Daoy (cell line): ENCODE measurements at places on chromosomes 2 and 18.

DNA sequence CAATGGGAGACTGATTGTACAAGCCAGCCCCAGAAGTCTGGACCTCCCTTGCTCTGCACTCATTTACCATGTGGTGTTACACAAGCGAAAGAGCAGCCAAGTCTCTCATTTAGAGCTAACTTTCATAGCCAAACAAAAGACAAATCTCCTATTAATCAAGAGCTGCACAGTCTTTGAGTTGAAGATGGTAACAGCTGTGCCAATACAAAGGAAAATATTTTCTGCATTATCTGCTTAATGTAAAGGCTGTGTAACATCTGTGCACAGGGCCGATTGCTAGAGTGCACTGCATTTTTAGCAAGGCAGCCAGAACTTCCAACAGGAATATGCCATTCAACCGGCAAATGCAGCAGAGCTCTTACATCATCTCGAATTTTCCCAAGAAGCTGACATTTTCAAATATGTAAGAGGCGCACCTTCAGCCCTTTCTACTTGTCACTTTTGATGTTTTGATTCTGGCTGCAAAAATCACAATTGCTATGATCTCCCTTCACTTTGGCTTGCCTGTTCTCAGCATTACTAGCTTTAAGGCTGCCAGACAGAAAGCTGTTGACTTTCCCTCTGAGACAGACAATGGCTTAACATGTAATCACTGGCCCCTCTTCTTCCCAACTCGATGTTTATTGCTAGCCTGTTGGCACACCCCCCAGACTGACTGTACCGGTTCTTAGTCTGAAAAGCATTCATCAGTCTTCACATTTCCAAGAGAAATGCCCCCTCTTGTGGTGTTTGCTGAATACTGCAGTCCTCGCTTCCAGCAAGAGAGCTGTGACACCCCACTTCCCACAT, 96.9 kb upstream of the TANK start:
- peak; percentile 67 for DNase-seq

DNA sequence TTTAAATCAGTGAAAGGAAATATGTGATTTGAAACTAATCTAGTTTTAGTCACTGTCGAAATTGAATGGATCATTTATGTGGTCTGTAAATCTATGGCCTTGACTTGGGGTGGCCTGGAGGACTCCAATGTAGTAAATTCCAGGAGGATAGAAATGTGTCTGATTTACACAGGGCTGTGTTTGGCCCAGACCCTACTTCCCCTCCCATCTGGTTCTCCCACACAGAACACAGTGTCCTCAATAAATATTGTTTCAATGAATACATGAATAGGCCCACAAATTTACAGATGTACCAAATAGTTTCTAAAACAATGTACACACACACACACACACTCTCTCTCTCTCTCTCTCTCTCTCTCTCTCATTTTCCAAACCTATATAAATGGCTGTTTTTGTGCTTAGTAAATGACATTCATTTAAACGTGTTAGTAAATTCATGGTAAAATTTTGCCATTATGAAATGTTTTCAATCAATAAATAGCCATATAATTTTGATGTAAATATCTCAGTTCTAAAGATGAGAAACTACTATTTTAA, 1.9 kb downstream of the CCDC68 start:
- DNase-seq = no peak

- DNase-seq = no peak
These were observed 25.6 kb upstream of the CXXC1 start for GRCh38 chr18:50313031-50313607.

DNA sequence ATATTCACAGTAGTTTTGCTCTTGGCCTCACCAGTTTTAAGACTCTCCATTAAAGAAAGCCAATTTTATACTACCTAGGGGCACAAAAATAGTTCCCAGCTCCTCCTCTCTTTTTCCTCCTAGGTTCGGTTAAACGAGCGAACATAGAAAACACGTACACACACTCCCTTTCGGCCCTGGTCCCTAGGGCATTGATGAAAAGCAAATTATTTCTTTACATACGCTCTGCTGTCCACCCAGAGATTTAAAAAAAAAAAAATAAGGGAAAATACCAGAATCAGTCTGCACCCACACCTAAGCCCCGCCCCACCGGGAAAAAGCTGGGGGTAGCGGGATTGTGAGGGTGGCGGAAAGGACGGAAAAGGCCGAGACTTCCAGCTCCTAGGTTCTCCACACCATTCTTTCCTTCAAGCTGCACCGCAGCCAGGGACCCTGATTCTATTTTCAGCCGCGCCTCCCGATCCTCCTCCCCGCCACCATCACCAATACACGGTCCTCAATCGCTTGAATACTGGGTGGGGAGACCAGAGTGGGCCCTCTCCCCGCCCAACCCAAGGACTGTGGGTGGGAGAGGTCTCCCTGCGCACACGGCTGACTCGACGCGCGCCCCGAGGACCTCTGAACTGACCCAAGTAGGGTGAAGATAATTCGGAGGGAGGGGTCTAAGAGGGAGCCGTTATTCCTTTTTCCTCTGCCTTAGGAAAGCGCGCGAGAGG, 769 bp downstream of the ATF2 start:
- peak; percentile 54 for DNase-seq

DNA sequence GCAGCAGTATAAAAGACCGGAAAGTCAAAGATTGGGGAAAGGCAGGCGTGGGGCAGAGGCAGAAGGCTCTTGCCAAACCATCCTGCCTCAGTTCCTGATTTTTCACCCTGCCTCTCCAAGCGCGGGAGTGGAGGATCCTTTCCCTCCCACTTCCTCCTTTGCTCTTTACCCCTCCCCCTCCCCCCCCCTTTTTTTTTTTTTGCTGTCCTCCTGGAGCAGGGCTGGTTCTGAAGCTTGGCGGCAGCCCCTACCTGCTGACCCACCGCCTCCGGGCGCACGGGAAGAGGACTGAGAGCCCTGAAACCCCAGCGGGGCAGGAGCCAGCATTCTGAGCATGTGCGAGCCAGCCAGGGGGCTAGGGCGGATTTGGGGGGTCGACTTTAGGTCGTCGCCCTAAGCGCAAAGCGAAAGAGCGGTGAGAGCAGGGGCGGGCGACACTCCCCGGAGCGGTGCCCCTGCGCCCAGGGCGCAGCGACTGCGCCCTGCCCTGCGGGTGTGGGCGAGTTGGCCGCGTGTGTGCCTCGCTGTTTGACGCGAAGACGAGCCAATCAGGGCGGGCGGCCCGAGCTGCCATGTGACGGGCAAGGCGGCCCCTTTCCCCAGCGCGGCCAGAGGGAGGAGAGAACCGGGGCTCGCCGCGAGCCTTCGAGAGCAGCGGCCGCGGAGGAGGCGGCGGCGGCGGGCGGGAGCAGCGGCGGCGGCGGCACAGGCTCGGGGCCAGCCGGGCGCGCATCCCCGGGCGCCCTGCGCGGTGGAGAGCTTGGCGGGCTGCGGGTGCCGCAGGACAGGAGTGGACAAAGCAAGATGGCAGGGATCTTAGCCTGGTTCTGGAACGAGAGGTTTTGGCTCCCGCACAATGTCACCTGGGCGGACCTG, at the start of gene CERS6:
TSS of gene CERS6 (plus strand) at position 628 of the 876 bp plus-strand sequence. CDS start at position 805, 177 bp downstream.
- DNase-seq = peak; percentile 97

DNA sequence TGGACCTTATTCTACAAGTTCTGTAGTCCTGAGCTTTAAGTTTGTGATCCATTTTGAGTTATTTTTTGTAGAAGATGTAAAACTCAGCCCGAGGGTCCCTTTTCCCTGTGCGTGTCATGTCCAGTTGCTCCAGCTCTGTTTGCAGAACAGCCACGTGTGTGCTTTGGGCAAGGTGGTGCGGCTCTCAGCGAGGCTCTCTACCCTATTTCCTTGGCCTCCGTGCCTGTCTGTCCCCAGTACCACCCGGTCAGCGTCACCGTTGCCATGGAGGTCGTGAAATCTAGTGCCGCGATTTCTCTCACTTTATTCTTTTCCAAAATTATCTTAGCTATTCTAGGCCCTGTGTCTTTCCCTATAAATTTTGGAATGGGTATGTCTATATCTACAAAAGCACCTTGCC, 141.0 kb upstream of the CTDP1 start:
- no peak for DNase-seq

DNA sequence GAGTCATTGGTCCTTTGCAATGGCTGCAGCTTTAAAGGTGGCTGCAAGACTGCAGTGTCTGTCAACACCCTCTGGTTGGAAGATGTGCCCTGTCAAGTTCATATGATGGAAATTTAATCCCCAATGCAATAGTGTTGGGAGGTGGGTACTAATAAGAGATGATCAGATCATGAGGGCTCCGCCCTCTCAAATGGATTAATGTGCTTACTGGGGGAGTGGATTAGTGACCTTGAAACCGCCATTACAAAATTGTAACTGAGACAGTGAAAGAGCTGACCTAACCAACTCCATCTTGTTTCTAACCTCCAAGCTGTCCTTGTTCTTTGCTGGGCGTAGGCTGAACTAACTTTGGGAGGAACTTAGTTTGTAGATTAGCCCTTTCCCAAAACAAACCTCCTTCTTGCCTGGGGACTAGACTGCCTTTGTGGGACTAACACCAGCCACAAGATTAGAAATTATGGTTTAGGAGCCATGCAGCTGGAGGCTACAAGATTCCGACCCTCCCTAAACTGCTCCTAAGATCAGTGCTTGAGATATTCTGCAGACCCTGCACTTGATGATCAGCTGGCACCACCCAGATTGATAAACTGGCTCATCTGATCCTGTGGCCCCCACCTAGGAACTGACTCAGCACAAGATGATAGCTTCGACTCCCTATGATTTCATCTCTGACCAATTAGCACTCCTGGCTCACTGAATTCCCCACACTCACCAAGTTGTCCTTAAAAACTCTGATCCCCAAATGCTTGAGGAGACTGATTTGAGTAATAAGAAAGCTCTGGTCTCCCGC, 13.7 kb downstream of the MYCN start:
- no peak for DNase-seq

DNA sequence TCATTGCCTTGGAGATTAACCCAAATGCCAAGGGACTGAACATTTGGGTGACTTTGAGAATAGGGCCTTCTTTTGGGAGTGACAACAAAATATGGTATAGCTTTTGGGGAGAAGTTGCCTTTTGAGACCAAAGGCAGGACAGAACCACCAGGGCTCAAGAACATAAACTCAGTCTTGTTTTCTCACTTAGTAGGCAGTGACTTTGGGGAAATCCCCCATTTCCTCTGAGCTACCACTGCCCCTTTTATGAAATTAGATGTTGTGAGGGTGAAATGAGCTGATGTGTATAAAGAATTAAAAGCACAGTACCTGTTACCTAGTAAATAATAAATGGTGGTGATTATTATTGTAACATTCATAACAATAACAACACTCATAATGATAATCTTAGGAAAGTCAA, 36.5 kb downstream of the GPD2 start:
- no peak for DNase-seq

DNA sequence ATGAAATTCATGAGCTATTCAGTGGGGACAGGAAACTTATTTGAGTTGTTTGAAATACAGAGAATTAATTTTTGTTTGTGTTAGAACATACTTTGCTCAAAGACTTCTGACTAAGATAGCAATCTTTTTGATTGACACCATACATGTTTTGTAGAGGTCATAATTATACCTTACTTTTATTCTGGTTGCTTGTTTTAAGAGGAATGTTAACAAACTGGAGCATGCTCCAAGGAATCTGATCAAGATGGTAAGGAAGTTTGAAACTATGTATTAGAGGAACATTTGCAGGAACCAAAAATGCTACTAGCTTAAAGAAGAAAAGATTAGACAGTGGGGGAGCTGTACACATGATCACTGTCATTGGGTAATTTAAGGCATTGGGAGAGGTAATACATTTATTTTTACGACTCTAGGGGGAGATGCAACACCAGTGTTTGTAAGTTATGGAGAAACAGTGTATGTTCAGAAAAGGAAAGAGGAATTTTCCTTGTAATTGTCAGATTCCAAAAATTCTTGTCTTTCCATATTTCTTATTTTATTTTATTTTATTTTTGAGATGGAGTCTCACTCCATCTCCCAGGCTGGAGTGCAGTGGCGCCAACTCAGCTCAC, 8.0 kb downstream of the AGFG1 start:
- no peak for DNase-seq

DNA sequence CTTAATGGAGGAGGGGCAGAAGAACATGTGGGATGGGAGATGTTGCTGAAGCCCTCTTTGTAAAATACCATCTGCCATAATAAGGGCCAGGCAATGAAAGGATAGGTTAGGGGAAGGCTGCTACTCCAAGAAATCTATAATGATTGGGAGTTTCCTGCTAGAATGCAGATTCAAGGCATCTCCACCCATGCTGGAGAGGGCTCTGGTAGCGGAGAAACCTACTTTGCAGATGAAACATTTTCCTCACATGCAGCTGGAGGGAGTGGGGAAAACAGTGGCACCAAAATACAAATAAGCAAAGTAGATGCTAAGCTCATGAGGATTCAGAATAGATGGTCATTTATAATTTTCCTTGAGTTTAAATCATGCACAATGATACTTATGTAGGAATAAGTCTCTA, 82.3 kb upstream of the GCFC2 start:
- no peak for DNase-seq

GRCh38 chr18:46601141-46601805, 55.7 kb downstream of the LOXHD1 start:
- no peak for DNase-seq

DNA sequence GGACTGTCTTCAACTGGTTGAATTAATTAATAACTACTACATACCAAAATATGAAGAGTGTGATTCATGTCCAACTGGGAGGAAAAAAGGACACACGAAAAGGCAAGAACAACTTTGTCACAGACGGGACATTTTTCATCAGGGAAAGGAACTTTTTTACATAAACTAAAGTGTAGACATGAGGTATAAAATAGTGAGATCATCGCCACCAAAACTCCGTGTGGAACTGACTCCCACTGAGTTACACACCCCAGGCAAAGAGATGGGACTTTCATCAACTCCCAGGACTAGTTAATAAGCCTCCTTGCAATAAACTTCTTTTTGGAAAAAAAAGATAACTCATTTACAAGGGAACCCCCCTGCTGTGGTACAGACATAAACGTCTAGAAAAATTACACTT, 12.9 kb upstream of the NMI start:
- DNase-seq = no peak

DNA sequence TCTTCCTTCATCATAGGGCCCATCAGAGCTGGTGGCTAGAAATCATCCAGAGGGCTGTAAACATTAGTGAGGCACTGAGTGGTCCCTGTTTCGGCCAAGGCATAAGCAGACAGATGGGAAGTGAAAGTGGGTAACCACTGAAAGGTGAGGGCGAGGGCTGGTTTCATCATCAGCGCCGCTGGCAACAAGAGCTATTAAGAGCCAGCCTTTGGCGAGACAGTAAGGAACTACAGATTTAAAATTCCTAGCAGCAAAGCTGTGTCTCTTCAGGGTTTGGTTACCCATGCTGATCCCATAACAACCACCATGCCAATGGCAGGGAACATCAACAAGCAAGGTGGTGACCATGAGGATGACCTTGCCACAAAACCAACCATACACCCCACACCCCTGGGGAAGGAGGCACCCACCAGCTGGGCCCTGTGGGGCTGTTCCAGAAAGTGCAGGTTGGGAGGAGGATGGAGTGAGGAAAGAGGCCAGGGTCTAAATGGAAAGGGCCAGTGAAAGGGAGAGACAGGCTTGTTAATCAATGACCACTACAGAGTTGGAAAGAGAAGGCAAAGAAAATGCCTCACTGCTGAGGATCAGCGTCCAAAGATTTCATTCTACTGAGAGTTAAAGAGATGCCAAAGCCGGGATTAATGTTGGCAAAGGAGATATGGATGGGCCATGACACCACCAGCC, 9.0 kb upstream of the SLC20A1 start:
- no peak for DNase-seq

- no peak for DNase-seq
These were observed 220.2 kb downstream of the GCA start for GRCh38 chr2:162564140-162564539.

GRCh38 chr2:31140151-31140550, 1.9 kb upstream of the GALNT14 start:
- no peak for DNase-seq

- DNase-seq = peak; percentile 85
These were observed 410 bp upstream of the TGIF1 start for GRCh38 chr18:3449512-3450011.

GRCh38 chr2:144328938-144329337, 191.0 kb downstream of the ZEB2 start:
- no peak for DNase-seq
